Subcutaneous preadipocyte (primary cell): ENCODE measurements at places on chromosomes 2 and 18. TPM values are rescaled to one million over a fixed set of nuclear protein-coding genes. Genes with fewer than 3 reads are reported as not detected.

The LYPD1 gene
- total RNA-seq = 0.59 TPM in 1 of 2 replicates, not detected in the other

The DOK6 gene
- total RNA-seq = 0.37 TPM in 1 of 2 replicates, not detected in the other

The PLCD4 gene
- 2.2 and 2.6 TPM in 2 replicates for total RNA-seq

The KDM3A gene
- total RNA-seq = 9.2 and 14.1 TPM in 2 replicates

The C2orf72 gene
- total RNA-seq = 0.20 and 0.37 TPM in 2 replicates
